Effector memory CD4-positive, alpha-beta T cell (primary cell): ENCODE measurements at places on chromosomes 12 and 14.

GRCh38 chr14:73774241-73774570, 60.0 kb upstream of the PNMA1 start:
- DNase-seq, result no peak

DNA sequence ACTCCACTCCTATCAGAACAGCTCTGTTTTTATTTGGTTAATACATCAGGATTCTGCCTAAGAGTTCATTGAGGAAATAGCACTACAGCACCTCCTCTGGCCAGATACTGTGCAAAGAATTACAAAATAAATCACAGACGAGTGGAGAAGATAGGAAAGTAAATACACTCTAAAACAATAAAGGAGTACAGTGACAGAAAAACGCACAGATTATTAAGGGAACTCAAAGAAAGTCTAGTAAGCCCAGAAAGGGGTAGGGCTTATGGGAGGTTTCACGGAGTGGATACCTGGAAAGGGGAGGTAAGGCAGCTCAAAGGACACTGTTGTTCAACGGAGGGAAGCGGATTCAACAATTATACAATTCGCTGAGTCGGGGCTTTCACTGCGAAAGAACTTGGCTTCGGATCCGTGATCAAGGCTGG, 5.5 kb downstream of the OR10AD1 start:
- DNase-seq, result no peak

DNA sequence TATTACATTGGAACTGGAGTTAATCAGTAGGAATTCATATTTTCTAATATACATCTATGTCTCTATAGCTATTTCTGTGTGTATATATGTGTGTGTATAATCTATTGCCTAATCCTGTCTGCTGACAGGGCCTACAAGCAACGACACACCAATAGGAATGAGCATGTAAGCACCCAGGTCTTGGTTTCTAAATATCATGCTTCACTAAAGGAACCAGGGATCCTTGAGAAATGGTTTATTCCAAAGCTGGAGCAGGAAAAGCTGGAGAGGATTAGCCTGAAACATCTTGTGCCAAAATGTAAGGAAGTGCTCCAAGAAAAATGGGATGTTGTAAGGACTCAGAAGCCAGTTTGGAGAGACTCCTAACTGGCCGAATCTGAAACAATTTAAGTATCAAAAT, 29.3 kb upstream of the LGALS3 start:
- no peak for DNase-seq

DNA sequence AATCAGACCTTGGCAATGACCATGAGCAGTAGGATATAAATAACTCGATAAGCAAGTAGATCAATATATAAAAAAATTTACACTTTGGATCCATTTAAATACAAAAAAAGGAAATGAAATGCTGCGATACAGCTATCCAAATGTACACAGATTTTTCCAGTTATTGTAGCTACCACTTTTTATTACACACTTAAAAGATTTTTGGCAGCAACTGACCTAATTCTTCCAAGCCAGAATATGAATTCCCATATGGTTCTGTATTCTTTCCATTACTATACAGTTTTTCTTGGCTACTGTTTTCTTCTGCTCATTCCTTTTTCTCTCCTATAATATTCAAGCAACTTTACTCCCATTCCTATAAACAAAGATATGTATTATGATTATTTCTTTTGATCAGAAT, 52.2 kb downstream of the TMTC1 start:
- DNase-seq, result no peak

GRCh38 chr12:80268924-80269749, 169.8 kb downstream of the OTOGL start:
- no peak for DNase-seq

DNA sequence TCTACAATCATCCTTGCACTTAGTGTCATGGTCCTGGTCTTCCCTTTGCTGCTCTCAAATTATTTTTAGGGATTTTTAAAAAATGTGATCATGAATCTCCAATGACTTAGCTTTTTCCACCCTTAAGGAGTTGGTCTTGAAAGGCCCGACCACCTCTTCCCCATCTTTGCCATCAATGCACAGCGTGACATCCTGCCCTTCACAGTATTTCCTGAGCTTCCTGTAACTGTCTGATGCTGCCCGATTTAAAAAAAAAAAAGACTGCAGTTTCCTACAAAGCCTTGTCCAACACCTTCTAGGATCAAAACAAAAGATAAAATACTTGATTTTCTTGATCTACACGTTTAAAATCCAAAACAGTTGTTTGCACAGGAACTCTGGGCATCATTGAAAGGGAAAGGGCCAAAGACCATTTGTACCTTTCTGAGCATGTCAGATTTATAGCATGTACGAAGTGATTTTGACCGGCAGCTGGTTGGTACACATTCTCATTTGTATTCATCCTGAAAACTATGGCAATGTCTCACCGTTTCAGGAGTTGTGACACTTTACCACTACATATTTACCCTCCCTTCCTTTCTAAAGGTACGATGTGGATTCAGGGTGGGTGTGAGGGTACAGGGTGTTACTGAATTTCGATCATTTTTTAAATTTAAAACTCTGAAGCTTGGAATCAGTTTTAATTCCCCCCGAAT, 7.4 kb upstream of the ELK3 start:
- no peak for DNase-seq

DNA sequence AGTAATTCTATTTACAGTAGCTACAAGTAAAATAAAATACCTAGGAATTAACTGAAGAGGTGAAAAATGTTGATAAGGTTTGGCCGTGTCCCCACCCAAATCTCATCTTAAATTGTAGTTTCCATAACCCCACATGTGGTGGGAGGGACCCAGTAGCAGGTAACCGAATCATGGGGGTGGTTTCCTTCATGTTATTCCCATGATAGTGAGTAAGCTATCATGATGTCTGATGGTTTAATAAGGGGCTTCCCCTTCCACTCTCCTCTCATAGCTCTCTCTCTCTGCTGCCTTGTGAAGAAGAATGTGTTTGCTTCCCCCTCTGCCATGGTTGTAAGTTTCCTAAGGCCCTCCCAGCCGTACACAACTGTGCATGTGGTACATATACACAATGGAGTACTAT, 1170.7 kb downstream of the BCL11B start:
- DNase-seq, result no peak

DNA sequence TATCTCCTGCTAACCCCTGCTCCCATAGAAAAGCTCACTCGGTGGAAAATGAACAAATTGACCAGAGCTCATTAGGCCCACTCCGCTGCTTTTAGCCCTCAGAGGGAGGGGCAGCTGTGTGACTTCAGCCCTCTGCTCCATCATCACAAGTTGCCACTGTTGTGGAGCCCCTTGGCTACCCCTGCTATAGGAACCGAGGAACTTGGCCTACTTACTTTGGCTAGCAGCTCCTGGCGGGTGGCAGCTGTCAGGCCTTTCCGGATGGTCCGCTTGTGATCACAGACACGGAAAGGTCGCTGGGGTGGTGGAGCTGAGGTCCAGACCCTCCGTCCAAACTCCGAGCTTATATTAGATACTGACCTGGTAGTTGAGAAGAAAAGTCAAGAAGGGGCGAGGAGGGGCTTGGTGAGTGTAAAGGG, 612 bp downstream of the CIDEB start:
- no peak for DNase-seq

DNA sequence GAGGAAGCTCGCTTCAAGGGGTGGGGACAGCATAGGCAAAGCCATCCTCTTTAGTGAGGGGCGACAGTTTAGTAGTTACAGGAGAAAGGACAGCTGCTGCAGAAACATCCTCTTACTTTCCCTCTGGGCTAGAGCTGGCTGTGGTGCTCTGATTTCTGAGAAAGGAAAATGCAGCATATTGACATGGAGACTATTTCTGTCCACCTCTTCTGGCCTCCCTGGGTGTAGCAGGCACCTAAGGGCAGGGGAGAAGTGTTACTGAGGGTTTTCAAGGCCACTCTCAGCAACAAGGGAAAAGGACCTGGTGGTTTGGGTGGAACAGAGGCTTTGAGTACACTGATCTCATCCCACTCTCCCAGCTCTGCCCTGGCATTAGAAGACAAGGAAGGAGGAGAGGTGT, 40.0 kb upstream of the CTDSP2 start:
- DNase-seq, result no peak

- DNase-seq, result no peak
Measured at GRCh38 chr12:50425589-50426258, 25.0 kb downstream of the LARP4 start.

DNA sequence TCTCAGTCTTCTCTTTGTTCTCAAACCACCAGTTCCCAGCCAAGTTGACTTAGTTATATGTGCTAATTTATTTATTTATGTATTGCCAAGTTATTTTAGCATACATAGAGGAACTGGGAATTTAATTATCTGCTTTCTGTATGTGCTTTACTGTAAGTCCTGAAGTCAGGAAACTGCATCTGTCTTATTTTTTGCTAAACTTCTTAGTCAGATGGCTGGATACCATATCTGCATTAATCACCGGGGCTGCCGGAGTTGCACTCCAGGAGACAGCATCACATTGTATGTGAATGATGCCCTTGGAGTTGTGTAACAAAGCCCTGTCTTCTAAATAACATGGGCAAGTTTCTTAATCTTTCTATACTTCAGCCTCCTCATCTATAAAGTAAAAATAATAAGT, 96.2 kb downstream of the MON2 start:
- DNase-seq, result no peak

DNA sequence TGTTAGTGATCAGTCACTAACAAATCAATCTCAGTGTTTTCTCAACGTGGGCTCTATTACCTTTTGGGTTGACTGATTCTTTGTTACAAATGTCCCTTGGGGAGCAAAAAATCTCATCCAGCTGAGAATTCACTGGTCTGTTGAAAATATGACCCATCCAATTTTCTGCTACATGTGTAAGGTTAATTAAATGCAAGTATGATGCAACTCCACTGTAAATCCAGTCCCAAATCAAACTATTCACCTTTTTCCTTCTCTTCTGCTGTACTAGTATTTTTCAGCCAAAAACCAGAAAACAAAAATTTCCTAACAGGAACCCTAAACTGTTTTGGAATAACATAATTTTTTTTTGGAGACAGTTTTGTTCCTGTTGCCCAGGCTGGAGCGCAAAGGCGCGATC, 2.2 kb downstream of the ERH start:
- no peak for DNase-seq

DNA sequence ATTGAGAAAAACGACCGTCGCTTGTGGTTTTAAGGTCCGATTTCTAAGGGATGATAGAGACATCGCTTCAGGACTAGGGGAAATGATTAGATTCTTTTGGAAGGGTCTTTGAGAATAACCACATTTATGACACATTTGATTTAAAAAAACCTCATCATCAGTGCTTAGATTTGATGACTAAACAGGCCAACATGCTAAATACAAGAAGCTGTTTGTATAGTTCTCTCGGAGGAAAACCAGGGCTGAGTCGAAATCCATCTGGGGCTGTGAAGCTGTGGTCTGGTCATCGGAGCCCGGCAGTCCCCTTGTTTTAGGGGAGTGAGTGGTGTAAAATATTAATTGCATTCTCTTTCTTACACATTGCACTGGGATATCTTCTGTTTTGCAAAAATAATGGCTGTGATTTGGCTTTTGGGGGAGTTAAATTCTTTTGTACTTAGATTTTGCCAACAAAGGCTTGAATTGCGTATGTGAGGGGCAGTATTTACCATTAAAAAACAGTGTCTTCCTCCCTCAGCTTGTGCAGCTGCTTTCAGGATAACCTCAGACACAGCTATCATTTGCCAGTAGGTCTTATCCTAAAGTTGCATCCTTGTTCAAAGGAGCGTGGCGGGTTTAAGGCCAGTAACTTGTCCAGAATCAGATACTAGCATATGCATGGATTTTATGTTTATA, 550 bp downstream of the GNG2 start:
- DNase-seq, result no peak

GRCh38 chr14:72546344-72547016, 347.4 kb downstream of the DPF3 start:
- DNase-seq, result no peak

- DNase-seq, result no peak
Measured at GRCh38 chr12:9773216-9773877, 12.6 kb upstream of the CD69 start.

GRCh38 chr14:65100922-65101541, 1.3 kb downstream of the MAX start:
- no peak for DNase-seq

DNA sequence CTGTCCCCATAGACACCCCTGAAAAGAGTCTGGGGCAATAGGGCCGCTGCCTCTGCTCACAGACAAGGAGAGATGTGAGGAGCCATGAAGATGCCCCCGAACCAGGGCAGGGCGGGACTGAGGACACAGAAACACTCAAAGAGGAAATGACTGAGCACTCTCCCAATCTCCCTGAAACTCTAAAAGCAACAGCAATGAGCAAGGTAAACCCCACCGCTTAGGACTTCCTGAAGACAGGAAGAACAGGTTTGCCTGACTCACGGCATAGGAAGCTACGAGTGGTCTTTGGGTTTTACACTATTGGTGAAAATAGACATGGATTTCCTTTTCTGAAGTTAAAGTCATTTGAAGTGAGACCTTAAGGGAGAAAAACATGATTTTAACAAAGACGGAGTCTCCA, 32.5 kb downstream of the STX2 start:
- no peak for DNase-seq

GRCh38 chr14:100135784-100136183, 23.7 kb downstream of the DEGS2 start:
- DNase-seq, result no peak

DNA sequence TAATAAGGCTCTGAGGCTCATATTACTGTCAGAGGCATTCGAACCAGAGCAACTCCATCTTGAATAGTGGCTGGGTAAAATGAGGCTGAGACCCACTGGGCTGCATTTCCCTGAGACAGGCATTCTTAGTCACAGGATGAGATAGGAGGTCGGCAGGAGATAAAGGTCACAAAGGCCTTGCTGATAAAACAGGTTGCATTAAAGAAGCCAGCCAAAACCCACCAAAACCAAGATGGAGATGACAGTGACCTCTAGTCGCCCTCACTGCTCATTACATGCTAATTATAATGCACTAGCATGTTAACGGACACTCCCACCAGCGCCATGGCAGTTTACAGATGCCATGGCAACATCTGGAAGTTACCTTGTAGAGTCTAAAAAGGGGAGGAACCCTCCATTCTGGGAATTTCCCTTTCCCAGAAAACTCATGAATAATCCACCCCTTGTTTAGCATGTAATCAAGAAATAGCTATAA, 18.1 kb upstream of the PRICKLE1 start:
- no peak for DNase-seq

DNA sequence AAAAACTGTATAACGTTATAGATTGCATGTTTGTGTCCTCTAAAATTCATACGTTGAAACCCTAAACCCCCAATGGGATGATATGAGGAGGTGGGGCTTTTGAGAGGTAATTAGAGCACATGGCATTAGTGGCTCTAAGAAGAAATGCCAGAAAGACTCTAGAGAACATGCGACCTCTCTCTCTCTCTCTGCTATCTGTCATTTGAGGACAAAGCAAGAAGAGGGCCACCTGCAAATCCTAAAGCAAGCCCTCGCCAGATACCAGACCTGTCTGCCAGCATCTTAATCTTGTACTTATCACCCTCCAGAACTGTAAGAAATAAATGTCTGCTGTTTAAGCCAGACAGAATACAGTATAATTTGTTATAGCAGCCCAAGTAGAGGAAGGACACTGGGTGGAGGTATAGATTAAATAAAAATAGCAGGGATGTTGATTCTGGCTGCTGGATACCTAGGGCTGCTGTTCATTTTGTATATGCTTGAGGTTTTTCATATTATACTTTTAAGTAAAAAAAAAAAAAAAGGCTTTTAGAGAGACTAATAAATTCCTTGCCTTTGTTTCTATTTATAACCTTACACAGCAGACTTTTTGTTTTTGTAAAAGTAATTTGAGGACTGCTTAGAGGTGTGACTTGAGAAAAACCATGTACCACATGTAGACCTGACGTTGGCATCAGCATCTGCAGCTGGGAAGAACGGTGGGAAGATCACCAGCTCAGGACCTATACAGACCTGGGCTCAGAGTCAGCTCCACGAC, 26.9 kb downstream of the MOK start:
- DNase-seq, result no peak
